Activated naive CD4-positive, alpha-beta T cell treated with anti-CD3 and anti-CD28 coated beads, Interleukin-2, amount 50 U/mL, for 72 hours (primary cell): ENCODE measurements at places on chromosomes 1 and 21. TPM values are rescaled to one million over a fixed set of nuclear protein-coding genes. Genes with fewer than 3 reads are reported as not detected.

GRCh38 chr1:160163615-160164014 is 12.2 kb downstream of the ATP1A4 start:
- DNase-seq = no peak

- DNase-seq = peak; percentile 13
Observed at GRCh38 chr1:243917177-243917862, 67.3 kb upstream of the AKT3 start.

GRCh38 chr1:19640363-19641316 is 3.5 kb upstream of the NBL1 start:
- no peak for DNase-seq

DNA sequence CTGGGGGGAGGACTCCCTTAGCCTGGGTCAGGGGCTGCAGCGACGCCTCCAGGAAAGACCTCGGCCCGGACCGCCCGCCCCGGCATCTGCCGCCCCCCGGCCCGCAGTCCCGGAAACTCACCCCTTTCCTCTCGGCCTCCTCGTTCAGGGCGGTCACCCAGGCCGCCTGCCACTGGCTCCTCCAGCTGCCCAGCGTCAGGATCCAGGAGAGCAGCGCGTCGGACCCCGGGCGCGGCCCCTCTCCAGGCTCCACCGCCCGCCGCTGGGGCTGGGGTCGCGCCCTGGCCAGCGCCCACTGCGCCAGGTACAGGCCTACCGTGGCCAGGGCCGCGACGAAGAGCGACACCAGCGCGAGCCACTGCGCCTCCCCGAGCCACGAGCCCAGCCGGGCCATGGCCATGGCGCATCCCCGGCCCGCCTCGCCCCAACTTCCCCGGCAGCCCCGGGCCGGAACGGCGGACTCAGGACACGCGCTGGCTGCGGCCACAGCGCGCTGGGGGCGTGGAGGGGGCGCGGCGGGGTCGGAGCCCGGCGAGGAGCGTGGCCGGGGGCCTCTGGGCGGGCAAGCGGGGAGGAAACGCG is 478 bp downstream of the C2CD2 start:
- no peak for DNase-seq

DNA sequence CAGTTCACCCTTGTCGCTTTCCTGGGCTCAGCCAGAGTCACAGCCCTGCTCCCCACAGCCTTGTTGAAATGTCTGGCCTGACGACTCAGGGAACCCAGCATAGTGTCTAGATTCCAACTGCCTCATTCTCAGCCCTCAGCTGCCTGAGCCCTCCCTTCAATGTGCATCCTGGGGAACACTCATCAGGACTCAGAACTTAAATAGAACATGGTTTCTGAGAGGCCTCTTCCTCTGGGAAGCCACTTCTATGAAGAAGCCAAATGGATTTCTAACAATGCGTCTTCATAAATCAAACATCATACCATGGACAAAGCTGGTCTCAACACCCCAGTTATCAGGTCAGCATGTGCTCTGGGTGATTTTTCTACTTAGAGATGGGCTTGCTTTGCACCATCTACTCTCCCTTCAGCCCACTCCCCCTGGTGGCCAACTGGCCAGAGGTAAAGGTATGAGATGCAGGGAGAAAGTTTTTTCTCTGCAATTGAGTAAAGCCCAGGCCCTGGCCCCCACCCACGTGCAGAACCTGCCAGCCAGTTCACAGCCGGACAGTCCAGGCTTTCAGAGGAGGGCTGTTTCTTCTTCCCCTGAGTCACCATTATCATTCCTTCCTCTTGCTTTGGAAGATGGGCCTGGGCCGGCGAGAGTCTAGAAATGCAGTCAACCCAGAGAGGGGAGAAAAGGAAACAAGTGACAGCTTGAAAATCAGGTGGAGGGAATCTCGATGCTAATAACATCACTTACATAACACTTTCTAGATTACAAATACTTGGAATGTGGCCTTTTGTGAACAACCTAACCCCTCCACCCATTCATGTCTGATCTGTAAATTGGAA is 32.1 kb downstream of the CD244 start:
- DNase-seq = peak; percentile 86

- DNase-seq = no peak
Observed at GRCh38 chr1:157404063-157404501, 148.2 kb downstream of the FCRL5 start.

DNA sequence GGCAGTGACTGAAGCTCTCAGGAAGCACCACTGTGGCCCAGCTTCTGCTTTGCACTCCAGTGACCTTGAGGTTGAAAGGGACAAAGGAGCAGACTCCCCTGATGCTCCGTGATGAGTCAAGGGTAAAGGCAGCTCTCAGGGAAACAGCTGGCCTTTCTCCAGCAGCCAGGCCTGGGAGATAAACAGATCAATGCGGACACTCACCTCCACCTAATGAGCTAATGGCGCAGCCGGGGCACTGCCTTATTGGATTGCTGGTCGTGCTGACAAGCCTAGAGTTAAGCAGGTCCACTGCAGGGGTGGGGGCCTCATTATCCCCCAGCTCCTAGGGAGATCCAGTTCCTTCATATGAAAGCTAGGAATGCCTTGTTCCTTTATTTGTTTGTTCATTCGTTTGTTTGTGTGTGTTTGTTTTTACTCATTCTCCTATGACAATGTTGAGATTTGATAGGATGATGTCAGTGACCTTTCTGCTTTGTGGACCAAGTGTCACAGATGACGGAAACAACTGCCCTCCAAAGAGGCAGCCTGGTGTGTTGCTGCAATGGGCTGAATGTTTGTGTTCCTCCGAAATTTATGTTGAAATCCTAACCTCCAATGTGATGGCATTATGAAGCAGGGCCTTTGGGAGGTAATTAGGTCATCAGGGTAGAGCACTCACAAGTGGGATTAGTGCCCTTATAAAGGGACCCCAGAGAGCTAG is 141.4 kb upstream of the BEND5 start:
- no peak for DNase-seq

DNA sequence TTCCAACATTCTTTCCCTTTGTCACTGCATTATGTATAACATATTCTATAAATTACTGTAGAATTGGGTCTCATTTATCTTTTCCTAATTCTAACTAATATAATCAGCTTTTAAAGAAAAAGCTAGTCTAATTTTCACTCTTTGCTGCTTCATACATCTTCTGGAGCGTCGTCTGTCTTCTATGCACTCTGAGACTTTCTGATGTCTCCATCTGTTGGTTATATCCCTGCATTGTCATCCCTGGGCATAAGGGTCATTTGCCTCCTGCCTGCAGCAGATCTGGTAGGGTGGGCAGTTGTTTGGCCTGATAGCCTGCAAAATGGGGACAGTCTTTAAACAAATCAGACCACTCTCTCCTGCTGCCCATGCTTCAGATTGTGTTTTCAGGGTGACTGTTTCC is 40.8 kb upstream of the DYNLT5 start:
- no peak for DNase-seq

DNA sequence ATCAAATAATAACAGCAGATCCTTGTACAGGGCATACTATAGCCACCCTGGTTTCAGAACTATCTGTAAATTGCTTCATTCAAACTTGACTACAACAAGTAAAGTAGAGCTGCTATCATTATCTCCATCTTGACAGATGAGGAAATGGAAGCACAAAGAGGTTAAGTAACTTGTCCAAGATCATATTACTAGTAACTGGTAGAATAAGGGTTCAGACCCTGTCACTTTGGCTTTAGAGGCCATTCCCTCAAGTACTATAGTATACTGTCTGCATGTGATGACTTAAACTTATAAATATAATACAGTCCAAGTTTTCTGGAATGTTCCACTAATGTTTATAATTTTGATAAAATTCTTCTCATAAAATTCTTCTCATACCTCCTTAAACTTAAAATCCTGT is 24.8 kb downstream of the PGM1 start:
- no peak for DNase-seq

DNA sequence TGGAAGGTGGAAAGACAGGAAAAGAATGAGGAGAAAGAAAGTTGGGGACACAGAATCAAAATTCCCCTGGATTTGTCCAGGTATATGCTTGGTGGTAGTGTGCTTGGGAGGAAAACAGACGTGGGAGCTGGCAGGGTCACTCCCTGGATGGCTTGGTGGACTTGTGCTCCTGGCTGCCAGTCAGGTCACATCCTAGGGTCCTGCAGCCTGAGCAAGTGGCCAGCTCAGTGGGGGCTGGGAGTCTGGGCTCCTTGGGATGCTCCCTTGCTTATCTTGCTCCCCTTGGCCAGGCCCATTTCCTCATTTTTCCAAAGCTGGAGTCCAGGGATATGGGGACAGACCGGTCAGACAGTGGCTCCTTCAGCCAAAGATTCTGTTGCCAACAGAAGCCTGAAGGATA is 144.0 kb downstream of the CNIH3 start:
- DNase-seq = no peak

DNA sequence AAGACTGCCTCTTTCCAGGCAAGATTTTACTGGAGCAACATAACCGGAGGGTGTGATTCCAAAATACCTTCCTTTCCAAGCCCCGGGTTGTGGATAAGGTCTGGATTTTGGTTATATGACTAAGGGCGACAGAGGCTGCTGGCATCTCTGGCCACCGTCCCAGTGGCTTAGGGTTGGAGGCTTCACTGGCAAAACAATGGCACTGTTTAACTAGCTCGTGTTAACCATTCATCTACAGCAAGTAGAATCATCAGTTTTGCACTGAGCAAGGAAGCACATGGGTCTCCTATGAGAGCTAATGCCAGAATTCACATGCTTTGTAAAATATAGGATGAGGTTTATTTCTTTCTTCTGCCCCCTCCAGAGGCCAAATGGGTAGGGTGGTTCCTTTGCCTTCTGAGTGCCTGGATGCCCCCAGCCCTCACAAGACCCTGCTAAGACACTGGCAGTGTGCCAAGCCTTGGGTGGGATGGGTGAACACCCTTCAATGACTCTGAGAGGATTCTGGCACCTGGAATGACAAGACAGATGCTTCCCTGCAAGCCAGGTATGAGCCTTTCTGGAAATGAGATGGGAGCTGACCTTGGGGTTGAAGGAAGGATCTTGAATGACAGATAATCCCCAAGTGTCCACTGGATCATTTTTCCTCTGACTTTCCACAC is 36.8 kb downstream of the DHCR24 start:
- no peak for DNase-seq

- no peak for DNase-seq
Observed at GRCh38 chr1:44273560-44274350, 60.5 kb downstream of the DMAP1 start.

DNA sequence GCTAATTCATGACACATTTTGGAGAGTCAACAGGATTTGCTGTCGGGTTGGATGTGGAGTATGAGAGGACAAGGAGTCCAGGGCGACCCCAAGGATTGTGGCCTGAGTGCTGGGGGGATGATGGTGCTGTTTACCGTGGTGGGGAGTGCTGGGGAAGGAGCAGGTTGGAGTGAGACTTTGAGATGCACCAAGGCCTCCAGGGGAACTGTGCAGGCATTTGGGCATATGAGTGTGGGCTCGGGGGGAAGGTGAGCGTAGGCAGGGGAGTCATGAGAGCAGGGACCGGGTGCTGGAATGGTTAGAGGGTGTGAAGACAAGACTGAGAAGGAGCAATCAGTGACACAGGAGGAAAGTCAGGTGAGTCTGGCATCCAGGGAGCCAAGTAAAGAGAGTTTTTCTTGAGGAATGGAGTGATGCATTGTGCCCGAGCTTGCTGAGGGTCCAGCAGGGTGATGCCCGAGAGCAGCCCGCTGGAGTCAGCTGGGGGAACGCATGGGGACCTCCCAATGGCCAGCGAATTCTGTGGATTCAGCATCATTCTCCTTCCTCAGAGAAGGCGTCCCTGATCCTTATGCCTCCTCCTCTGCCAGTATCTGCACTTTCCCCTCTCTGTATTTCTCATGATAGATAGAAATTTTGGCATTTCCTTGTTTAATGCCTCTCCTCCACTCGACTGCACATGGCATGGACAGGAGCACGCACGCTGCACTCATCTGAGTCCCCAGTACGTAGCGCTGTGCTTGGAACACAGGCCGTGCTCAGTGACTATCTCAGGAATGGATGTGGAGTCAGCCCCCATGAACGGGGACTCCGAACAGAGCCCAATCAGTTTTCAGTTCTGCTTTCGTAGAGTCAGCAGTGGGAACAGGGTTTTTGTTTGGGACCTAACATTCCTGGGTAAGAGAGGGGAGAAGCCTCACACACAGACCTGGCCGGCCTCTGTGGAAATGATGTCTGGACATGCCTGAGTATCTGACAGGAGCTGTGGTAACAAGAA is 52.1 kb upstream of the ETV3 start:
- no peak for DNase-seq

DNA sequence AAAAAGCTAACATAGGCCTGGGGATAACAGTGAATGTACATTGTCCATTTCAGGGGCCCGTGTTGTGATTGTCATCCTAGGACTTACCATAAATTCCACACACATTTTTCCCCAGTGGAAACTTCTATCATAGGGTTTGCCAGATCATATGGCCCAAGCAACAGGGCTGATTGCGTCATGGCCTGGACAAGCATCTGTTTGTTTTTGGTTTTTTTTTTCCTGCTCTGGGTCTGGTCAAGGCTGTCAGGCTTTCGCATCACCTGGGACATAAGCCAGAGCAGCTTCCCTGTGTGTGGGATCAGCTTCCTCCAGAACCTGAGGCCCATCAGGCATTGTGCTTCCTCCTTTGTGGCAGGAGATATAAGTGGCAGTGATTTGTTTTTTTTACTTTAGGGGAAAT is 598.5 kb upstream of the USP24 start:
- DNase-seq = no peak

GRCh38 chr21:42286416-42286815 is 28.8 kb downstream of the TFF3 start:
- DNase-seq = no peak

DNA sequence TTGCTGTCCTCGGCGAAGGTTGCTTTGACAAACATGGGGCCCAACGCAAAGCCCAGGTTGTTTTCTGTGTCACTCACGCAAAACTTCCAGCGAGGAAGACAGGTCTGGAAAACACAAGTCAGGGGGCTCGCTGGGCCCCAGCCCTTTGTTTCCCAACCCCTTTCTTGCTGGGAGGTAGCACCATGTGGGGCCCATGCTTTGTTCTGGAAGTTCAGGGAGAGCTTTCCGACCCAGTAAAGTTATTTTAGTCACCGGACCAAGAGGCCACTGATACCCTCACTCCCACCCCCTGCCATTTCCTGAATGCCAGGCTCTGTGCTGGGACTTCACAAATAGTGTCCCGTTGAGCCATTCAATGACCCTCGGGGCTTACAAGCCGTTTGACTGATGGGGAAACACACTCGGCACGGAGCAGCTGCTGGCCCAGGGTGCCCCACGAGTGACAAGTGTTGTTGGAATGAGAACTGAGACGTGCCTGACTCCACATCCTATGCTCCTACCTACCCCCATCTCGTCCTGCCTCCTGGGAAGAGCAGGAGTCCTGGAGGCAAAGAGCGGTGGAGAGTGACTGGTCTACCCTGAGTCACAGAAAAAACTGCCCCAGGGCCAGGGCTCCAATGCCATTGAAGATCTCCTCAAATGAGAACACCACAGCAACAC is 52.0 kb downstream of the ECE1 start:
- DNase-seq = no peak

The PLA2G2D gene
- not detected for total RNA-seq

The ASPM gene
- 49.3 TPM for total RNA-seq

The TIE1 gene
- 0.49 TPM for total RNA-seq

The IGSF21 gene
- not detected for total RNA-seq

The NHLH1 gene
- 0.68 TPM for total RNA-seq

The GBP5 gene
- total RNA-seq = 151 TPM

The IQCC gene
- total RNA-seq = 4.6 TPM
